LHCN-M2 (cell line): ENCODE measurements at places on chromosomes 4 and X. TPM values are rescaled to one million over a fixed set of nuclear protein-coding genes. Genes with fewer than 3 reads are reported as not detected.

The POU3F4 gene
- total RNA-seq, result not detected in 2 replicates

The TCEAL6 gene
- not detected in 2 replicates for total RNA-seq

The PAGE1 gene
- total RNA-seq, result not detected in 2 replicates

DNA sequence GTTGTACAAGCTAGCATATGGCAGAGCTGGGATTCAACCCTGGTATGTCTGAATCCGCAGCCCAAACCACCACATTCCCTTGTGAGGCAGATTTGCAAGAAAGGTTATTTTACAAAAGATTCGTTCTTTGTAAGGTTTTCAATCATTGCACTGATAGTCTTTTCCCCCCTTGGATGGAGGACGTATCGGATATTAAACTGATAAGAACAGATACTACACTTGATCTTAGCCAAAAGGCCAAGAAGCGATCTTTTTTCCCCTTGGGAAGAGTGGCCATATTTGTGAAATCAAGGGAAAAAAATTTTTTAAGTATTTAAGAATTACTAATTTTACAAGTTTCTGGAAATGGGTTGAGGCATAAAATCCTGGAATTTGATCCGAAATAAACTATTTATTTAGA lies 34.4 kb upstream of the MSMO1 start:
- no peak for DNase-seq

DNA sequence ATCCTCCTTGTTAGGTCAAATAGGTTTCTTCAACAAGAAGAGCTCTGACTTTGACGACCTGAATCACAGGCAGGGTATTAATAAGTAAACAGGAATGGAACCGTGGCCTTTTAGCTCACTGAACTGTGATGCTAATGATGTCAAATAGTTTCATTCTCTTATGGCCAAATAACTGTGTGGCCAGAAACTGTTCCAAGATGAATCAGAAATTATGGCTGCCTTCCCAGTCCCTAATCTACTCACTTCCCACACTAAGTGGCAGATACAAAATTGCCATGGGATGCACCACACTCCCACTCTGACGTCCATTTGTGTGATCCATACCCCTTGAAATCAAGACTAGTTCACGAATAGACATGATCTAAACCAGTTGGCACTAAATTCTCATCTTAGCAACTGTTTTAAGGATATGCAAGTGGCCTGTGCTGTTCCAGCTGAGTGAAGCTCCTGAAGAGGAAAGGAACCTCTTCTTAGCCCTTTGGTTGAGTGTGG lies 455.4 kb downstream of the IL15 start:
- DNase-seq, result peak; percentile 77

DNA sequence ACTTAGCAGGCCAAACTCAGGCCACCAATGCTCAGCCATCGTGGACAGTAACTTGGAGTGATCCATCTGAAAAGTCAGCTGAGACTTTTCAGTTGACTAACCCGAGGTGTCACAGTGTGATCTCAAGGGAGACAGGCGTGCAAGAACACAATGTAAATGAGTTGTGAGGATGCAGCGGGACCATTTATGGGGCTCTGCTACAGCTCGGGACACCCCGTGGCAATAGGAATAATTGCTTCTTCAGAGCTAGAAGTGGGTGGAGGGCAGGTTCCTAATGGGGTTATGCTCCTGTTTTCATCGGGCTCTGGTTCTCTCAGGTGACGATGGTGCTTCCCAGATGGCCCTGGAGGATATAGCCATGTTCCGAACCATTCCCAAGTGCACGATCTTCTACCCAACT lies 27.3 kb downstream of the TKTL1 start:
- DNase-seq, result no peak
